BJ (cell line): ENCODE measurements at places on chromosomes 6 and 20.

GRCh38 chr6:128494440-128494839 is 26.0 kb downstream of the PTPRK start:
- DNase-seq, result no peak

- DNase-seq, result peak; percentile 9
These were observed 592 bp upstream of the CDYL start for GRCh38 chr6:4775494-4776130.

DNA sequence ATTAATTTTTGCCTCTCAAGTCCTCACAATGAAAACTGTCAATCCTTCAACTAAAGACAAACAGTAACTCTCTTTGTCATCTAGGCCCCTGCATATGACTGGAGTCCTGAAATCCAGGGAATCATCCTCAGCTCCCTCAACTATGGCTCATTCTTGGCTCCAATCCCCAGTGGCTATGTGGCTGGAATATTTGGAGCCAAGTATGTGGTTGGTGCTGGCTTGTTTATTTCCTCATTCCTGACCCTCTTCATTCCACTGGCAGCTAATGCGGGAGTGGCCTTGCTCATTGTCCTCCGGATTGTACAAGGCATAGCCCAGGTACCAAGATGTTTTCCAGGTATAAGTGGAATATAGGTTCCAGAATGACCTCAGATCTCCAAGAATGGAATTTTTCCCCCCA is 15.4 kb downstream of the SLC17A4 start:
- DNase-seq, result no peak

- no peak for DNase-seq
These were observed 25.9 kb downstream of the GNAS start for GRCh38 chr20:58878399-58878798.

DNA sequence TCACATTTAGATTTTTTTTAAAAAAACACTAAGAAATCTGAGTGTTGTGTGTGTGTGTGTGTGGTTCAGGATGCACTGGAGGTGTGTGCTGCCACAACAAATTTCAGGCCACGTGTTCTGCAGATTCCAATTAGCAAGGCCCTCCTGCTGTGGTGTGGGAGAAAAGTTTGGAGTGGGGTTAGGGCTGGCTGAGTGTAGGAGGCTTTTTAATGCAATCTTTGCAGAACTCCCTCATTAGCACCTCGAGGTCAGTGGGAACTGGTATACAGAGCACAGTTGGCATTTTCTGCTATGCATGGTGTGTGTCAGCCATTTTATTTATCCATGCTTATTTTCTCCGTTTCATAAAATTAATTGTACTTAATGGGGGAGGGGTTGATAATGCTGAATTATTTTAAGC is 187.6 kb downstream of the SOX4 start:
- DNase-seq, result no peak

DNA sequence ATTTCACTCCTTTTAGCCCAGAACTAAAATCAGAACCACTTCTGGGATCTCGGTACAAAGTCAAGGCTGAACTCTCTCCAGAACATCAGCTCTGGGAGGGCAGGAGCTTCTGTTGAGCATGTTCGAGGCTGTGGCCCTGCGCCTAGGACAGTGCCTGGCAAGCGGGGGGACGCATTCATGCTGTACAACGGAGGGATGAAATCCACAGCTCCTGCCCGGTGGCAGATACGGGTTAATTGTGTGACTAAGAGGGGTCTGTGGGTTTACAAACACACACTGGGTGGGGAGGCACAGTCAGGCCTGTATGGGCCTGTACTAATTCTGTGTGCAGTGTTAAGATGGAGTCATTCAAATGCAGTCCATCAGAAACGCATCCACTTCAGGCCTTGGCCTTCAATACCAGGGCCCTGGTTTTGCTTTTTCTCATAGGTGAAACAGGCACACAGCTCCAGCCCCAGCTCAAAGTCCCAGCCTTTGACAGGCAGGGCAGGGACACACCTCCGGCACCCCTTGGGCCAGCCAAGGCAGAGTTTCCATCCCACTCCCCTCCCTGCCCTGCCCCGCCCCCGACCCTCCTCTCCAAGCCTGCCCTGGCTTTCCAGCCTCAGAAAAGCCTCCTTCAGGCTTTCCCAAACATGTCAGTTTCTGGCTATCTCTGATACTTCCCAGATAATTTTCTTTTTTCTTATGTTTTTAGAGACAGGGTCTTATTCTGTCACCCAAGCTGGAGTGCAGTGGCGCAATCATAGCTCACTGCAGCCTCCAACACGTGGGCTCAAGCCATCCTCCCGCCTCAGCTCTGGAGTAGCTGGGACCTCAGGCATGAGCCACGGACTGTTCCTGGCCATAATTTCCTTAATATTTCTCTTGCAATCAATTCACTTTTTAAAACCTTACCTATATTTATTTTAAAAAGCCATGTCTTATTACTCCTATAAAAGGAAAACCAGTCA is 109.8 kb downstream of the SULF2 start:
- no peak for DNase-seq

GRCh38 chr6:108555399-108556052 is 5.2 kb upstream of the FOXO3 start:
- no peak for DNase-seq

- no peak for DNase-seq
These were observed 92.8 kb upstream of the EEF1E1 start for GRCh38 chr6:8195040-8195713.
